Caki2 (cell line): ENCODE measurements at places on chromosomes 2 and 18. TPM values are rescaled to one million over a fixed set of nuclear protein-coding genes. Genes with fewer than 3 reads are reported as not detected.

Gene PROKR1
- not detected in 2 replicates for total RNA-seq

Gene TMEM178A
- 0.24 TPM in 1 of 2 replicates, not detected in the other for total RNA-seq

DNA sequence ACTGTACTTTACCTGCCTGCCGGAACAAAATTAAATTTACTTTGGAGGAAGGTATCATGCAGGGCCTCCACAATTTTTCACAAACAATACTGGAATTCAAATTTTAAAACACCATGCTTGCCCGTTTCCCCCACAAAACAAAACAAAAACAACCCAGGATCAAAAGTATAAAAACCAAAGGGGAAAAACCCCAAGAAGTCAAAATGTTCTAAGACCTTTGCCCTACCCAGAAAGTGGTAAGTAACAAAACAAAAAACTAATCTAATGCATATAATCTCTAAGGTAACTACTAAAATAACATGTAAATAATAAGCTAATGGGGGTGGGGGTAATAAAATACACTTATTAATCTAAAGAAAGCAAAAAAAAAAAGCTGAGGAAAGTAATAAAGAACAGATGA, 60.5 kb downstream of the CUL3 start:
- DNase-seq: no peak

GRCh38 chr2:116435648-116436047, 1378.8 kb upstream of the DDX18 start:
- DNase-seq: no peak

Gene TNFRSF11A
- 1.3 and 4.3 TPM in 2 replicates for total RNA-seq

Gene MYL12A
- 924 and 1,157 TPM in 2 replicates for total RNA-seq

Gene SOCS6
- total RNA-seq: 7.8 and 9.4 TPM in 2 replicates
